ENCODE measurements at places on chromosomes 1 and 21.

DNA sequence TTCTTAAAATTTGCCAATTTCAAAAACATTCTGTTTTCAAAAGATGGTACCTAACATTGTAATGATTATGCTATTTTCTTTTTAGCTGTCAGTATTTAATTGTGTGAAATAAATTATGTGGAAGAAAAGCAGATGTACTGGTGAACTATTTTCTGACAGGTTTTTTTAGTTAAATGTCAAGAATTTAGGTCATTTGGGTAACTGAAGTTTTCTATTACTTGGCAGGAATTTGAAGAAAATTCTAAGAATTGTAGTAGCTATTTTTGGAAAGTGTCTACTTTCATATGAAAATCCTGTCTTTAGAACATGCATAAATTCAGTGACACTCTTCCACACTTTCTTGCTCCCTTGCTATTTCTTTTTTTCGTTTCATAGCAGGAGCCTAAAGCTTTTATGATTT is 28.5 kb upstream of the PTPRC start:
- DNase-seq: no peak

- no peak for DNase-seq
Observed at GRCh38 chr1:32920833-32921232, 19.6 kb upstream of the TMEM54 start.

DNA sequence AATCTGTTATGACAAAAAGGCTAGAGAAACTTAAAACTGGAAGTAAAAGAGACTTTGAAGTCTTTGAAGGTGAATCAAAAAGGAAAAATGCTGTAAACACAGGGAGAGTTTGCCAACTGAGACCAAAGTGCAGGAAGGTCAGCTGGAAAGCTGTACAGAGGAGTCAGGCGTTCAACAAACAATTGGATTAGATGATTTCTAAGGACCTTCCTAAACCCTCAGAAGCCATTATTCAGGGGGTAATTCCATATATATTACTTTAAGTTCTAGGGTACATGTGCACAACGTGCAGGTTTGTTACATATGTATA is 156.8 kb downstream of the ZBTB18 start:
- DNase-seq: no peak

DNA sequence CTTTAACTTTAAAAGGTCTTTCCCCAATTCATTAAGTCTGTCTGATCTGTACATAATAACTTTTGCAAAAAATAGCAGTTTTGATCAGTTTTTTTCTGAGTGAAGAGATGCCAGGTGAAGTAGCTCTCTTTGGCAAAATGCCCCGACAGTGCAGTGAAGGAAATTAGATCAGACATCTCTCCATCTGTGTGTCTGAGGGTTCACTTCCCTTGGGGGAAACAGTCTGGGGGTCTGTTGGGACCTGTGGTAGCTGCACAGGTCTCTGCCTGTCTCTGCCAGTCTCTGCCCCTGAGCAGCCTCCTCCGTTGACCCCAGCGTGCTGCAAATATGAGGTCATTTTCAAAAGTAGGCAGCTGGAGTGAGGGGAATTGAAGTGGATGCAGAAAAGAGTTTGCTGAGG is 54.5 kb downstream of the TBCE start:
- DNase-seq: no peak

DNA sequence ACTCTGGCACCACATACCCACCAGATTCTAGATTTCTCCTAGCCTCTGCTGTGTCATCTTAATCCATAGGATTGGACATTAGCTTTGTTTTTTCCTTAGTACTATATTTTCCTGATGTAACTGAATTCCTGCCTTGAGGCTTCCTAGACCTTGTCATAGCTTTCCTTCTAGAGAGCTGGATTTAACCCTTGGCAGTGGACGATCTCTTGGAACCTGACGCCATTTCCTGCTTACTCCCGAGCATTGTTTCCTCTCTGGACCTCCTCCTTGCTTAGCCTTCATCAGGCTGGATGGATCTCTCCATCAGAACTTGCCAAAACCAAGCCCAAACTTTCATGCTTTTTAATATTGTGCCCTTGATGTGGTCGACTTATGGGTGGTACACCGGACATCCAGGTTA is 1.5 kb downstream of the APOBEC4 start:
- DNase-seq: no peak

GRCh38 chr1:20921285-20921684 is 134.2 kb upstream of the HP1BP3 start:
- DNase-seq: no peak
